NCI-H2171 treated with DMSO at 0.1 percent for 48 hours (cell line): ENCODE measurements at places on chromosomes 2 and 18.

GRCh38 chr2:43139996-43140621 lies 86.3 kb downstream of the ZFP36L2 start:
- no peak for DNase-seq

DNA sequence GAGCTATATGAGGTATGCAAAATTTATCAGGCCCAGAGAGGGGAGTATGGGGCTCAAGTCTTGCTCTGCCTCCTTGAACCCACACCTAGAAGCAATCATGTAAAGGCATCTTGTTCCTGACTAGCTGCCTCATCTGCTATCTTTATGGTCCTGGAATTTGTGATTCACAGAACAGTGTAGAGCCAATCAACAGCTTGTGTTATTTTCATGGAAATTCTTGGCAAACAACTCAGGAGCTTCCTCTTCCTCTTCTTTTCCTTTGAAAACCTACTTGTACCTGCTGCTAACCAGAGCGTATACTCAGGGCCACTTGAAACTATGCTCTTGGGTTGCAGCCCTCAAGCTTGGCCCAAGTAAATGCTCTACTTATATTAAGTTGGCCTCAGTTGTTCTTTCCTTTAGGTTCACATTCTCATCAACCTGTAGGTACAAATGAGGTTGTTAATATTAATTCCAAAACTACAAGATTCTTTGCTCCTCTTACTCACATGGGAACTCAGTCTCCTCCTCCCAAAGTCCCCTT lies 3.5 kb upstream of the NOSTRIN start:
- DNase-seq, result no peak

DNA sequence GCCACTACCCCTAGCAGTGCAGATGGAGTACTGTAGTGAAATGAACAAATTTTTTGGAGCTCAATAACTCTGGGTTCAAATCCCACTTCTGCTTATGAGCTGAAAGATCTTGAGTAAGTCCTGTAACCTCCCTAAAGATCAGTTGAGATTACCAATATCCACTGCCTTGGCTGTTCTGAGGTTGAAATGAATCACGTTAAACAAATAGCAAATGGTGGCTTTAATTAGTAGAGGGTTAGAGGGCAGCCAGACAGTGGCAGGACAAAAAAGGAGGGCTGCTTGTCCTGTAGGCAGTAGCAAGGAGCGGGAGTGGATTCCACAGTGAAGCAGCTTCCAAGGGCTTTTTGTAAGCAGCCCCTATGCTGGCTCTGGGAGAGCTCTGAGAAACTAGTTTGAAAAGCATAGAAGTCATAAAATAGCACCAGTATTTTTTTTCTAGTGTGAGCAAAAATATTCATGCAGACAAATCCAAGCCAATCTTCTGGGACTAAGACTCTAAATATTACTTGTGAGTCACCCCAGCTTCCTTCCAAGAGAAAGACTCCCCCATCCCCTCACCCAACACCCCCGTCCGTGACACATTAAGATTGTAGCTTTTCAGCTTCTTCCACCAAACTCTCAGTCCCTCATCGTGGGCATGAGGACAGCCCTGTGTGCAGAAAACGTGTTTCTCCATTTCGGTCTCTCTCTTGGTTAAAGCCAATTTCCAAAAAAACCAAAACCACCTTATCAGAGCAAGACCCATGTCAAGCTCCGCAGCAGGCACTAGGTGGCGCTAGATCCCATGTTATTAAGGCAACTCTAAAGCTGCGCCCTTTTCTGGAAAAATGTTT lies 123.5 kb upstream of the LGALSL start:
- DNase-seq, result peak; percentile 85

- DNase-seq, result no peak
These were observed 439.6 kb upstream of the UBE2E3 start for GRCh38 chr2:180540761-180541160.

GRCh38 chr2:236863729-236864126 lies 222.0 kb upstream of the COPS8 start:
- no peak for DNase-seq

- no peak for DNase-seq
These were observed 142.1 kb downstream of the ASXL3 start for GRCh38 chr18:33720133-33720532.

GRCh38 chr2:186459009-186459408 lies 27.1 kb upstream of the ZC3H15 start:
- DNase-seq, result peak; percentile 62

GRCh38 chr2:240469740-240470139 lies 34.3 kb downstream of the GPC1 start:
- no peak for DNase-seq

GRCh38 chr2:221502270-221503010 lies 69.7 kb downstream of the EPHA4 start:
- DNase-seq, result no peak

DNA sequence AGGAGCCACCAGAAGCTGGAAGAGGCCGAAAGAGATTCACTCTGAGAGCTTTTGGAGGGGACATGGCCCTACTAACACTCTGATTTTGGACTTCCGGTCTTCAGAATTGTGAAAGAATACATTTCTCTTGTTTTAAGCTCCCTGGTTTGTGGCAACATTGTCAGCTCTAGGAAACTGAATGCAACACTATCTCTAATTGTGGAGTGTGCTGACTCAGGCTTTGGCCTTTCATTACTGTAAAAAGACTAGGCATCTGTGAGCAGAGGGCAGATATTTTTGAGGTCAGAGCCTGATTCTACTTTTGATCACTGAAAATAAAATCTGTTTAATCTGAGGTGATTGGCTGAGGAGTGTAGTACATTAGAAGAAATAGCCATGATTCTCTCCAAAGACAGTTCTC lies 185.4 kb upstream of the FAM98A start:
- no peak for DNase-seq

DNA sequence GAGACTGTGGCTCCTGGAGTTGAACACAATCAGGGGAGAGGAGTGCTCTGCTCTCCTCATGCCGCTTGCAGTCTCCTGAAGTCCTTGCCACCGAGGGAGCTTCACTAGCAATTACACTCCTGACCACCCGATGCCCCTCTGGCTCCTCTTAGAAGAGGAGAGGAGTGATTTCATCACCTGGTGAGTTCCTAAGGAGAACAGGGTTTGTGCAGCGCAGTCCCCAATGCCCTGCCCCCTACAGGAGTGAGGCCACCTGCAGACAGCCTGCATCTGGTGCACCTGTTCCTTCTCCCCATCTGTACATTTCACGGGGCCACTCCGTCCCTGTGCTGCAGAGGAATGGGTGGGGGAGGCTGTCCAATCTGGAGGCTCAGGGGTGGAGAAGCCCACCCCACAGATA lies 267.2 kb downstream of the HRH4 start:
- peak; percentile 83 for DNase-seq

DNA sequence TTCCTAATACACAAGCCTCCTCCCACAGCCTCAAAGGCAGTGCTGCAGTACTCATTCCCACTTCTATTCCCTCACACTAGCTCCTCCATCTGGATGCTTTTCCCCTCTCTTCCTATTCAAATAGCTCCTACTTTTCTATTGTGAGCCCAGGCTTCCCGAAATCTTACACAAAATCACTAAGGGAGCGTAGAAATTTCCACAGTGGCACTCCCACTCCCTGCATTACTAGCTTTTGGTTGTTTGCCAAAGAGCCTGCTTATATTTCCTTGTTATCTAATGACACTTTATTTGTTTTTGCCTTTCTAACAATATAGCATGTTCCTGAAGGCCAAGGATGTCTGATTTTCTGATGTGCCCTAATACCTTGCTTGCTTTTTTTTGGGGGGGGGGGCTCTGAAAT lies 10.9 kb downstream of the EPAS1 start:
- no peak for DNase-seq

DNA sequence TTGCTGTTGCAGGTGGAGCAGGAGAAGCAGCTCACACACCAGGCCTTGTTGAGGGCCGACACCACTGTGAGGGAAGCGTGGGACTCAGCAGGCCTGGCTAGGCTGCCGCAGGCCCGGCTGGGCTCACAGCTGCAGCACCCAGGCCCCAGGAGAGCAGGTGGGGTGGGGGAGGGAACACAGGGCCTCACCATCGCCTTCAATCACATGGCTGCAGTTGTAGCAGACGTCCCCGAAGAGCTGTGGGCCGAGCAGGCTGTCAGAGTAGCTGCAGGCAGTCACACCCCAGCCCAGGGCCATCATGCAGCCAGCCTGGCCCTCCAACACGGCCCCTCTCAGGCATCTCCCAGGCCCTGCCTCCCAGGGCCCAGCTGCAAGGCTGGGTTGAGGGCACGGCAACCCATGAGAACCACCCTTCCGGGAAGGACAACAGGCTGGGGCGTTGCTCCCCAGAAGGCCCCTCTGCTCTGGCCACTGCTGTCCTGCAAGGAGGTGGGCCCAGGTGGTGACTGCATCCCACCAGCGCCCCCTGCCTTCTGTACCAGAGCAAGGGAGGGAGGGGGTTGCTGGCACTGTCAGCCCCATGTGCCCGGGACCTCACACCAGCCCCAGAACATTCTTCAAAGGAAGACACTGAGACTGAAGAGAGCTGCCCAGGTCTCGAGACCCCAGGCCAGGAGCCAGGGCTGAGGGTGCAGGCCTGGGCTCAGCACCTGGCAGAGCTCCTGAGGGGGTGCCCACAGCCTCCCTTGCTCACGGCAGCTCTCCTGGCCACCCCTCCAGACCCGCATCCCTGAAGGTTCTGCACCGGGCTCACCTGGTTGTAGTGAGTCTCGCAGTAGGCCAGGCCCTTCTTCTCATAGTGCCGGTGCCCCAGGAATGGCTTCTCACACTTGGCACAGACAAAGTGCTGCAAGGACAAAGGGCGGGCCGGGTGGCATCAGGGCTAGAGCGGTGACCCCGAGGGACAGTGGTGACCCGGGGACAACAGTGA lies 5.6 kb upstream of the GPR17 start:
- peak; percentile 61 for DNase-seq

- no peak for DNase-seq
These were observed 142.9 kb upstream of the ZSWIM2 start for GRCh38 chr2:186991766-186992417.

DNA sequence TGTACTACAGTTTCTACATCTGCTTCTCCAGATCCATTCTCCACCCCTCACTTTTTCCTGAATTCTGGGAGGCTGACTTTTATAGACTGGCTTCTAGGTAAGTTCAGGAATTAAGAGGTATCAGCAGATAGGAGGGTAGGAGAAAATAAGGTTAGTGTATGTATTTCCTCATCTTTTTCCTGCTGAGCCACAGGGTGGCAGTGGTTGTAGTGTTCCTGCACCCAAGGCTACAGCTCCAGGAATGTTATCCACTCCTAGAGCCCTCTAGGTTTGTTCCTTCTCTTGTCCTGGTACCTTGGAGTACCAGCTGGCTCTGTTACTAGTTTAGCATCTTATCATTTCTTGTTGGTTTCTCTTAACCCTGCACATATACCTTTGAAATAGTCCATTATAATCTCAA lies 40.7 kb upstream of the C2orf66 start:
- DNase-seq, result peak; percentile 21

DNA sequence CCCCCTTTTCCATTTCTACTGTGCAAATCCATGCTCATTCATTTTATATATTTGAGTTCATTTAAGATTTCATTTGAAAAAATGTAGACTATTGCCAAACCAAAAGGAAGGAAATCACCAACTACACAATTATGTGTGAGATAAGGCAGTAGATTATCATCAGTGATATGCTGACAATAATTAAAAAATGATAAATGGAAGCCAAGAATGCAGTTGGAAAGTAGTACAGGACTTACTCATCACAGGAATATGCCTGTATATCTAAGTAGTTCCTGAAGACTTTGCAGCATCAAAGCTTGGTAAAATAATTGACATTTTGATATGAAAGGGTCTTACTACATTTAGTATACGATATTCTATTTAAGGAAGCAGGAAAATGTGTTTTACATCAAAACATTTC lies 166.1 kb upstream of the OTX1 start:
- no peak for DNase-seq

- DNase-seq, result no peak
These were observed 13.3 kb downstream of the CHMP1B start for GRCh38 chr18:11864471-11864870.

- no peak for DNase-seq
These were observed 69.9 kb upstream of the MCFD2 start for GRCh38 chr2:46985512-46985911.

GRCh38 chr2:6171294-6171693 lies 479.1 kb downstream of the SOX11 start:
- no peak for DNase-seq
